ENCODE measurements at places on chromosomes 13 and 19.

DNA sequence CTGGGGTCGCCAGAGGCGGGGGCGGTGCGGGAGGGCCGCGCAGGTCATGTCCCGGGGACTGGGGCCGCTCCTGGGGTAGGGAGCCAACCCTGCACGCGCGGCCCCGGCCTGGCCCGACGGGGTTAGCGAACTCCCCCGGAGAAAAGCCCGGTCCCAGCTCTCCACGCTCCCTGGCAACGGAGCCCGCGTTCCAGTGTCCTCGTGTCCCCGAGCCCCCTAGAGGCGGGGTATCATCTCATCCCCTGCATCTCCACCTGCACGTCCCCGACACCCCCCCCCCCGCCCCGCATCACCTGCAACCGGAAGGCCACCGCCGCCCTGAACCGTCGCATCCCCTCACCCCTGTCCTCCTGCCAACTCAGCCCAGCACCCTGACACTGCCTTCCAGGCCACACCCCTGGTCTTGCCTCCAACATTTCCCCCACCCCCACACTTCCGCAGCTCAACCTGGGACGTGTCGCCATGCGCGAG is 2.7 kb downstream of the WDR88 start:
- DNase-seq = no peak

- no peak for DNase-seq
These were observed 12.1 kb upstream of the CEACAM3 start for GRCh38 chr19:41784312-41784711.

DNA sequence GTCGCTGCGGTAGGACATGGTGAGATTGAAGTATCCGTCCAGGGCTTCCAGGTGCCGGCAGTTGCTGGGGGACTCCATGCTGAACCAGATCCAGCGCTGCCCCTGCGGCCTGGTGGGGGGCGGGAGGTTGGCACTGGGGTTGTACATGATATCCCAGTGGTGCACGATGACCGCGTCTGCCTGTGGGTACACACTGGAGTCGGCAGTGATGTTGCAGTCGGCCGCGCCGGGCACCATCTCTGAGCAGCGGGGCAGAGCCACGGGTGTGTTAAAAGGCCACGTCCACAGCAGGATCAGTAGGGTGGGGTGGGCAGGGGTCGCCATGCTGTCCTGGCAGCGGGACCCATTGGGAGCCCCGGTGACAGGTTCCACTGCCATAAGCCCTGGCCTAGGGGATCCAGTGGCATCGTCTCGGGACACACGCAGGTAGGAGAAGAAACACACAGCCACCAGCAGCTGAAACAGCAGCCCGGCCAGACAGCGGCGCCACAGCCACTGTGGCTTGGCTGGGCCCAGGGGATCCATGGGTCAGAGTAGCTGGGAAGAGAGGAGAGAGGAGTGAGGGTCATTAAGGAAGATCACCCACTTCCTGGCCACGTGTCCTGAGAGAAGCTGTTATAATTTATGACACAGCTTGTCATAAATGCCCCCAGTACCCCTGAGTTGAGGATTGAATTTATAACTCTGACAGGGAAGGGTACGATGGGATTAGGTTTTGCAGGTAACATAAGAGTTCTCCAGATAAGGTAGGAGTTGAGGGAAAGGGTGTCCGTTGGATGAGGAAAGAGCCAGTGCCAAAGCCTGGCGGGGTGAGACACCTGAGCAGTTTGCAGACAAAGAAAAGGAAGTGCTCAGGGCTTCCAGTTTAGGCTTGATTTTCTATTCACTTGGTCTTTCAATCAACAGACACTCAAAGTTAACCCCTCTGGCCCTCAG is 2.9 kb downstream of the FUT5 start:
- no peak for DNase-seq

GRCh38 chr13:75771818-75772217 is 135.7 kb downstream of the LMO7 start:
- no peak for DNase-seq

DNA sequence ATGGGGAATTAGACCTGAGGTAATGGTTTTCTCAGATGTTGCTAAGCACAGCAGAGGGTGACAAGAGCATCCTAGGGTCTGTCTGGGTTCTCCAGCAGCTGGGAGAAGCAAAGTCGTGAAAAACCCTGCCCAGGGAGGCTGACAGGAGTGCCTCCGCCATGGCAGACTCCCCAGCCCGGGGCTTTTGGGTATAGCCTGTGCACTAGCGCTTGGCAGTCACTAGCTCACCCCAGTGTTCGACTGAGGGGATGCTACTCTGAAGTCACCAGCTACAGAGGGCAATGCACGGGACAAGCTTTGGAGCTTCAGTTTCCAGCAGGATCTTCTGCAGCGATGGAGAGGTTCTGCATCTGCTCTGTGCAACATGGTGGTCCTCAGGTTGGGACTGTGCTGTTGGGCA is 87.5 kb downstream of the ING1 start:
- DNase-seq = no peak

All from hematopoietic multipotent progenitor cell treated with erythropoietin and hydrocortisone succinate and interleukin-3 and kit ligand, for 15 days (in vitro differentiated cells).